ENCODE measurements at places on chromosomes 4 and X.
A peak's percentile ranks its signal among the peaks of the same experiment; 100 is the strongest.

DNA sequence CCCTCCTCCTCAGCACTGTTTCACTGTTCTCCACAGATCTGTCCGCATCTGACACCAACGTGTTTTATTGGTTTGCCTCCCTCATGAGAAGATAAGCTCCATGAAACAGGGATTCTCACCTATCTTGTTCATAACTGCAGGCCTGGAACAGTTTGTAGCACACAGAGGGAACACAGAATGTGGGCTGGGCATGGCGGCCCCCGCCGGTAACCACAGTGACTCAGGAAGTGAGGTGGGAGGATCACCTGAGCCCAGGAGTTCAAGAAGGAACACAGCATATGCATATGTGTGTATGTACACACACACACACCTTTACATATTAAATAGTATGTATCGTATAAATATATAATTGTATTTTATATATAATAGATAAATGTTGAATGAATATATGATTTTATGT is 168.6 kb downstream of the AFAP1 start:
- DNase-seq = no peak

DNA sequence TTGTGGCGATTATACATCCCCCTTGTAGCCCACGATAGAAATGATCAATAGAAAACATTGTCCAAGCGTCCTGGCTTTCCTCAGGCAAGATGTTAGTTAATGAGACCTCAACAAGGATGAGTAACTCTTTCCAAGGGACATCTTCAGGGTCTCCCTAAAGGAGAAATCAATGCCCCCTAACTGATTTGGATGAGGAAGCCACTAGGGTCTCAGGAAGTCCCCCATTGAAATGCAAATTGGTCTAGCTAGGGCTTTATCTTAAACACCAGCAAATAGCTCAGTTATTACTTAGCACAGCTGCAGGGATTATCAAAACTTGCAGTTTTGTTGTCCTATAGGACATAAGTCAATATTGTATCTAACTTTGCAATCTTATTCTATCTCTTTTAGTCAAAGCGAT is 721.5 kb downstream of the IL1RAPL1 start:
- no peak for DNase-seq

GRCh38 chr4:83109480-83110222 is 4.9 kb downstream of the PLAC8 start:
- peak; percentile 53 for DNase-seq

- DNase-seq = peak; percentile 1
Observed at GRCh38 chrX:114152130-114152529, 431.8 kb upstream of the HTR2C start.

DNA sequence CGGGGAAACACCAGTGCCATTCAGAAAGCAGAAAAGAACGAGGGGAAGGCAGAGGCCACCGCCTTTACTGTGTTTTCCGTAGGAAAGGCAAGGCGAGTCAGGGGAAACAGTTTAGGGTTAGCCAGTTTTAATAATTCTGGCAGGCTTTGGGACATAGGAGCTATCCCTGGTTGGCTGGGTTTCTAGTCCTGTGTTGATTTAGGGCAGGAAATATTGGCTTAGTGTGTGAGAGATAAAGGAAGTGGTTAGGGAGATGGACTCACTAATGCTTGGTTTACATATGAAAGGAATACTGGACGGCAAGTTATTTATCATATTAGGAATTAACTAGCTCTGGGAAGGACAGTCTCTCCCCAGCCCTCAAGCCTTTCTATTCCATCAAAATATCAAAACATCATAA is 53.1 kb downstream of the SYNPO2 start:
- DNase-seq = no peak

Measured in AG08396 (cell line).